OCI-M1 (cell line): ENCODE measurements at places on chromosomes 6 and 20.

DNA sequence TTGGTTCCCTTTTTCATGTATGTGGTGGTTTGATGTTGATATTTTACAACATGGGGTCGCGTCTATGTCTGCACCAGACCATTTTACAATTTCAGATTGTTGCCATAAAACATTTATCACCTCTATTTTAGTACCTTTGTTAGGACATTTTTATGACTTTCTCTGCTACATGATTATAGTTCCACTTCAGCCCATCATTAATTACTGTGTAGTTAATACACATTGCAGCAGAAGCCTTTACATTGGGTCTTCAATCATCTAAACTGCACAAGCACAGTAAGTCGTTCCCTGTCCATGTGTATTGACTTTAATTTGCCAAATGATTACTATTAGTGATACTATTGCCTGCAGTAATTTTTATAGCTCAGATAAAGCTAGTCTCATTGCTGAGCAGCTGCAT lies 15.7 kb upstream of the TMEM217 start:
- DNase-seq, result no peak

DNA sequence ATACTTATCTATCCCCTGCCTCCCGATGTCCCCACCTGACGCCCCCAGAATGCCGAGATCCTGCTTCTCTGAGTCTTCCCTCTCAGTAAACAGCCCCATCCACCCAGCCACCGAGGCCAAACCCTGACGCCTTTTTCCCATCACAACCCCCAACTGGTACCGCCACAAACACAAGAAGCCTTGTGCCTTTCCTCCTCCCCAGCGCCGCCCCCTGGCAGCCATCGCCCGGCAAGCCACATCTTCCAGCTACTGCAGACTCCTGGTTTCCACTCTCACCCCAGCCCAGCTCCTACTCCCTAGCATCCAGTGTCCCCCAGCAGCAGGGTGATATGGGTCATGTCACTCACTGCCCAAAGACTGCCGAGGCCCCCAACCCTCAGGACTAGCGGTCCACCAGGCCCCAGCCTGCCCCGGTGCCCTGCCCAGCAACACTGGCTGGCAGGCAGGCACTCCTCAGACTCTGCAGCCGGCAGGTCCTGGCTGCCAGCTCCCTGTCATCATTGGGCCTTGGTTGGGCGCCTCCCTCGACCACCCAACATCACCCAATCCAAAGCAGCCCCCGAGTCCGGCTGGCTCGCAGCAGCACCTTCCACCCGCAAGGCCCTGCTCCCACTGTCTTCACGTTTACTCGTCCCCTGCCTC lies 11.2 kb downstream of the TCFL5 start:
- no peak for DNase-seq

- no peak for DNase-seq
Observed at GRCh38 chr6:109453594-109454495, 1.7 kb downstream of the MICAL1 start.

GRCh38 chr6:158907931-158908330 lies 88.8 kb upstream of the EZR start:
- DNase-seq, result no peak

- DNase-seq, result peak; percentile 68
Observed at GRCh38 chr6:150685860-150686259, 86.2 kb downstream of the PLEKHG1 start.

- DNase-seq, result no peak
Observed at GRCh38 chr20:61535956-61536355, 283.9 kb downstream of the CDH4 start.

DNA sequence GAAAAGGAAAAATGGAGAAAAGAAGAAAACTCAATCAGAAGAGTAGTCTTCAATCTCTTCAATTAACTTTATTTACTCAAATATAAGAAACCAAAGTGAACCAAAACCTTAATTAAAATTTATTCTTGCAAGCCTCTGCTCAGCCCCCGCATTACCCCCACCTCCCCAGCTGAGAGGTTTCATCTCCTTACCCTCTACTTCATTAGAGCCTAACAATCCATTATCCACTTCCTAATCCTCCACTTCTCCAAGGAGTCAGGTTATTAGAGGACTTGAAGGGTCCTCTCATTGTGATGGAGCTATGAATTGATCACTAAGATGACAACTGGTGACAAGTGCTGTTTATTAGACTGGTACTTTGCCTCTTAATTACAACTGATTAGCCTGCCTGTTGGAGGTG lies 956.5 kb downstream of the TFAP2A start:
- no peak for DNase-seq

- no peak for DNase-seq
Observed at GRCh38 chr6:109477725-109478124, 5.3 kb downstream of the ZBTB24 start.

DNA sequence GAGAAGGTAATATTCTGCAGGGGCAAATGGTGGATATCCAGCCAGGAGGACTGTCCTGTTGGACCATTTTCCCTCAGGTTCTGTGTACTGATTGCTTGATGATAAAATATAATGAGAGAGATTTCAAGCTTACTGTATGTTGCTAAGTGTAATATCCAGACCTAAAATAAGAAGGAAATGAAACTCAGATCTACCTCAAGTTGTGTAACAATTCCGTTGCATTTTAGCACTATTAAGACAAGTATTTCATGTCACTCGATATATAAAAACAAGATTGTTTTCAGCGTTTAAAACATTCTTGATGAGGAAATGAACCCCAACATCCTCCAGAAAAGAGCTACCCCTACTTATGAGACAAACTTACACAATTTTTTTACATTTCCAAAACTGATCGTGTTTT lies 57.2 kb downstream of the RGS17 start:
- no peak for DNase-seq

DNA sequence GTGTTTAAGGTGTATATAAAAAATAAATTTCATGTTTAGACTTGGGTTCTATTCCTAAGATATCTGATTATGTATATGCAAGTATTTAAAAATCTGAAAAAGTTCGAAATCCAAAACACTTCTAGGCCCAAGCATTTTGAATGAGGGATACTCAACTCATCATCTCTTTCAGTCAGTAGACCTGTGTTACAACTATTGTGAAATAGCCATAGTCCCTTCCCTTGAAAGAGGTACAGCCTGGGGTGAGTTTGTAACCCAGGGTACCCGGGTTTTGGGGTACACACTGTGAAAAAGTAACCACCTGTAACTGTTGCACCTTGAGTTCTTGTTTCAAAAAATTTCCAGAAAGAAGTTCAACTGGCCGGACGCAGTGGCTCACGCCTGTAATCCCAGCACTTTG lies 76.6 kb upstream of the DOK5 start:
- no peak for DNase-seq

DNA sequence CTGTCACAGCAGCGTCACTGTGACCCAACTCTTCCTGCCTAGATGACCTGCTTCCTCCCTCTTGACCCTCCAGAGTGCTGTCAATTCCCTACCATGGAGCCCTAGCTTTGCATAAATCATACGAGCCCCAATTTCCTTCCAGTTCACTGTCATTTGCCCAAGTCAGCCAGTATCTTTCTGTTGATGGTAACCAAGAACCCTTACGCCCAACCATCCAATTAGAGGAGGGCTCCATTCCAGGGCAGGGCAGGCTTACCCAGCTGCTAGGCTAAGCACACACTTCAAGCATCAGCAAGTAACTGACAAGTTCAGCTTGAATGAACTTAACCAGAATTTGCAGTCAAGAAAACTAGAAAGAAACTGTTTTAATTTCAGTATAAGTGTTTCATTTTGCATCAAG lies 25.7 kb downstream of the WFDC3 start:
- DNase-seq, result no peak

DNA sequence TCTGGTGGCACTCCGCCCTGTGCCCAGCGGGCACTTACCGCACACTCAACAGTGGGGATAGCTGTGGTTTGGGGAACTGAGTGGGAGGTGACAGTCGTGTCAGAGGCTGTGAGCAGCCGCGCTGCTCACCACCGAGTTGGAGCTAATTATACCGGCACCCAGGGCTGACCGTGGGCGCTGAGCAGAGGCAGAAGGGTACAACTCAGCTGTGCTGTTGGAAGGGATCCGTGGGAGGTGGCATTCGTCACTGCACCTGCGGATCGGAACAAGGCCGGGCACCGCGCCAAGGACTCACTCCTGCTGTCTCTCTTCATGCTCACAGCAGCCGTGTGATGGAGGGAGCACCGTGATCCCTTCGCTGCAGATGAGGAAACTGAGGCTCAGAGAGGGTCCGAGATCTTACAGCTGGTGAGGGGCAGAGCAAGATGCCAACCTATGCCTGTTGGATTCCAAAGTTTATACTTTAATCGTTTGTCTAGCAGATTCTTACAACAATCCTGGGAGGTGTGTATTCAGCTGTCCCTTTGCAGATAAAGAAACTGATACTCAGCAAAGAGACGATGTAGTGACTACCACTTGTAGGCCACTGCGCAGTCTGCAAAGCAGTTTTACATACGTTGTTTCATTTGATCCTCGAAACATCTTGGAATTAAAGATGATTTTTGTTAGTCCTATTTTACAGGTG lies 713 bp upstream of the ELMO2 start:
- DNase-seq, result no peak

GRCh38 chr6:146056506-146056905 lies 27.6 kb downstream of the GRM1 start:
- no peak for DNase-seq
